ENCODE measurements at places on chromosomes 11 and 22.

DNA sequence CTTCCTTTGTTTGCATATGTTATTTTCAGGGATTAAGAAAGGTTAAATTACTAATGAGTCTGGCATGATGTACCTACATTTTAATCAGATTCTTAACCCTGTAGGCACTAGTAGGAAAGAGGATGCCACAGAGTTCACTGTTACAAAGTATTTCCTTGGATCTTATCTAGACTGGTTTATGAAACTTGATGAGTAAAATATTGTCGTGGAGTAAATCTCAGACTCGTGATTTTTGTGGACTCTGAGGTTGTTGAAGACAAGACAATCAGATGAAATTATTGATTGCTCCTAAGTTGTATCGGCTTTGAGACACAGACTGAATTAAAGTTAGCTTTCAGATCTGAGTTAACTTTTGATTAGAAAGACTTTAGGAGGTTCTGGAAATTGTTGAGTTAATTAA lies 6.0 kb downstream of the KMT2A start:
- no peak for DNase-seq

- no peak for DNase-seq
Measured at GRCh38 chr11:76801225-76801624, 18.1 kb downstream of the TSKU start.

DNA sequence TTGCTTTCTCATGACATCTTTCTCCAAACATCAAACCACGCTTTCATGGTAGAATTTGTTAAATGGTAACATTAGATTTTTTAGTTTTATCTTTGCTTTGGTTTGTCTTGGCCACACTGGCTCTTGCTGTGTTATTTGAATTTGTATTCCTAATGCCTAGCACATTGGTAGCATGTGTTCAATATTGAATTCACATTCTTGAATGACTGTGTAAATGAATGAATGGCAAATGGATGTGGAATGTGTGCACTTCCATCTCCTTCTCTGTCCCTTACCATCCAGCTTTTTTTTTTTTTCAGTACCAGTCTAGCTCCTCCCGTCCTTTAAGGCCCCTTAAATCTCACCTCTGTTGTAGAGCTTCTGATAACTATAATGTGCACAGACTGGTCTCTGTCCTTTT lies 41.2 kb downstream of the HEPHL1 start:
- DNase-seq, result no peak

GRCh38 chr11:43834286-43834685 lies 46.3 kb upstream of the ALKBH3 start:
- no peak for DNase-seq

- DNase-seq, result no peak
Measured at GRCh38 chr11:57417056-57417455, 9.9 kb downstream of the SLC43A3 start.

DNA sequence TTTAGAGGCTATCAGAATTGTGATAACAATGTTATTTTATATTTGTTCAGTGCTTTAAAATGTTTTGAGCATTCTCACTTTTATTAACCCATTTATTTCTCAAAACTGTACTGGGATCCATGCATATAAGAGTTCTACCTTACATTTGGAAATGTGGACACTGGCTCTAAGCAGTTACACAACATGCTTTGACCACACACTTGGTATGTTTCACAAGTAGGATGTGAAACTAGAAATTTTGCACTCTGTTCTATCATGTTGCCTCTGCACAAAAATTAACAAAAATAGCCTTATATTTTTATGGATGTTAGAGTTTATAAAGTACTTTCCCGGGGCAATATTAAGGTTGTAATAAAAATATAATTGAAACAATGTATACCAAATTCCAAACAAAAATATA lies 126.9 kb upstream of the CHORDC1 start:
- DNase-seq, result no peak

- no peak for DNase-seq
Measured at GRCh38 chr11:57358543-57358961, 20.4 kb downstream of the P2RX3 start.

DNA sequence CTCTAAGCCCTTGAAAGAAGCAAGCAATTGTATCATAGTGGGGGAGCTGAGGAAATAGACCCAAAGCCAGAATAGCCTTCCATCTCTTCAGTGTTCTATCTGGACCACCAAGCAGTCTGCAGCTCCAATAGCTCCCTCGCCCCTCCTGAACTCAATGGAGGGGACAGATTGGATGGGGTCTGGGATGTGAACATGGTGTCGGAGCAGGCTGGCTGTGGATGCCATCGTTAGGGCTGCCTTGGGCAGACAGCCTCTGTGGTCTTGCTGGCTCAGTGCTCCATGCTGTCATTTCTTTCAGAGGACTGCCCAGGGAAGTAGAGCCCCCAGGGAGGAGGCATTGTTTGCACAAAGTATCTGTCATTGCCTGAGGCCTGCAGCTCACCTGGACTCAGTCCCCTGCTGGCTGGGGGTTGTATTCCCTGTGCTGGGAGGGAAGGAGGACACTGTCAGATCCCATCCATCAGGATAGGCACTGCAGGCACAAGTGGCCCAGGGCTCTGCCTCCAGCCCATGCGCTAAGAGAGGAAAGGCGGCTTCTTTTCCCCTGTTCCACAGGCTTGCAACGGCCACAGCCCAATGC lies 537.7 kb downstream of the BUD13 start:
- peak; percentile 39 for DNase-seq

DNA sequence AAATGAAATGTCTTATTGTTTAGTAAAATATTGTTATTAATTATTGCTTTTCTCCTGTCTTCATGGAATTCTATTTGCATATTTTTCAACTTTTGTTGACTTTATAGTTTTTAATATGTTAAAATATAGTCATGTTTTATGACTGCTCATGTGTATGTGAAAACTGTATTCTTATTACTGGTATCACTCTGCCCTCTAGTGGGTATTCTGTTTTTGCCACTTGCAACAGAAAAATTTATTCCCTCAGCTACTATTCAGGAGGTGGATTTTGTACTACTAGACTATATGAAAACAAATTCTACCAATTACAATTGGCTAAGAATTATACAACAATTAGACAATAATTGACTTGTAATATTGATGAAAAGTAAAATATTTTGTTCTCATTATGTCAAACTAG lies 45.0 kb downstream of the OR4C6 start:
- no peak for DNase-seq

DNA sequence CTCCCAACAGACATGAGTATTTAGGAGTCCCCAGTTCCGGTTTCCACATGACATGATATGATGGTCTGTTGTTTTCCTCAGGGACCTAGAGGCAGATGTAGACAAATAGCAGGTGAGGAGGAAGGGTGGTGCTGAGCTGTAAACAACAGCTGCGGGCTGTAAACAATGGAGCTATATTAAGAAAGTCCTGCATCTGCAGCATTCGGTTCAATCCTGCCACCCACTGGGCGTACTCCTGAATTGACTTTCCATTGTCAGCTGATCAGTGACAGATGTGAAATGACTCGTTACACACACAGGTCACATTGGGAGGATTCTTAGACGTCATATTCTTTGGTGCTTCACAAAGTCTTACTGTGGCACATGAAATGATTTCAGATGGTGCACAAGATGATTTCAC lies 26.8 kb upstream of the RAG1 start:
- no peak for DNase-seq

GRCh38 chr11:80748207-80748925 lies 1307.5 kb upstream of the TENM4 start:
- DNase-seq, result no peak

- no peak for DNase-seq
Measured at GRCh38 chr11:45997599-45997998, 75.1 kb downstream of the LARGE2 start.

DNA sequence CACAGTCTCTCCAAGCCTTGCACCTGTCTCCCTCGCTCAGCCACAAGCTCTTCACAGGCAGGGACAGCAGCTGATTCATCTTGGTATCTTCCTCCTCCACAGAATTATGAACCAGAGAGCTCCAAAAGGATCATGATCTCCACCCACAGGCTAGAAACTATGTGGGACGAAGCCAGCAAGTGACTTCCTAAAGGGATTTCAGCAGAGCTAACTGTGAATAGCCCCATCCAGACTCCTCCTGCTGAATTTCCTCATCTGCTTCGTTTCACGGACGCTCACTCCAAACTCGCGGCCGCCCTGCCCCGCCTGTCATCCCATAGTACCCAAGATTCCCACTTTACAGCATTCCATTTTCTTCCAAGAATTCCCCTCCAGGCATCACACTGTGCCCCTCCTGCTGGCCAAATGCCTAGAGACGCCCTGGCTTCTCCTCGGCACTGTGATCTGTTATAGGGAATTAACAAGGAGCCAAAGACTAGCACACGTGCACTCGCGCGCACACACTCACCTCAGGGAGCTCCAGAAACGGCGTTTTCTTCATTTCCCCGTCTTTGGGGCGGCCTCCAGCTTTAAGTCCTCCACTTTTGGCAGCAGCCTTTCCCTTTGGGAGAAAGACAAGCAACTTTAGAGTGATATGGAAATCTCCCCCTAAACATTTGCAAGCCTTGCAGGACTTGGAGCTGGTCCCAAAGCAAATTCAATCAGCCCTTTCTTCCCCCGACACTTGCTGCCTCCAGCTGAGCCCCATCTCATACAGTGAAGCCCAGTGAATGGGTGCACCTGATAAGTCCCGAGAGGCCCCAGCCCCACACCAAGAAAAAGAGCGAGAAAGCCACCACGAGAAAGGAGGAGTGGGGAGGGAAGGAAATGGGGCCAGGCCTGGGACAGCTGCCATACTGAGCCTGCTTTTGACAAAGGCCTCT lies 35.5 kb downstream of the SPATA19 start:
- peak; percentile 45 for DNase-seq

- peak; percentile 50 for DNase-seq
Measured at GRCh38 chr11:105862736-105863367, 159.2 kb downstream of the MSANTD4 start.

DNA sequence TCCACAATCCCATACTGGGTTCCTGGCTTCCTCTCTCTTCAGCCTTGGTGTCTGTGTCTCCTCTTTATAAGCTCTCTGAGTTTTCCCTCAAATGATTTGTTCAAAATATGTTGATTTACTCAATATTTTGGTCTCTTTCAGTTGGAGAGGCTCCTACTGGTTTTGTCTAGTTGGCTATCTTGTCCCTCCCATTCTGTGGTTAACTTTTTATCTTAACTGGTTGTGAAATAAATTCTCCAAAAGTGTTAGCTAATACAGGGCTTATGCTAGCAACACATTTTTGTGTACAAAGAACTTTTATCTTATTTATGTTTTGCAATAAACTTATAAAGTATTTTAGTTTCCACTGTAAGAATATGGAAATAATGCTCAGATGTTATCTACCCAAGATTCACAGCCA lies 200.9 kb downstream of the AASDHPPT start:
- no peak for DNase-seq

DNA sequence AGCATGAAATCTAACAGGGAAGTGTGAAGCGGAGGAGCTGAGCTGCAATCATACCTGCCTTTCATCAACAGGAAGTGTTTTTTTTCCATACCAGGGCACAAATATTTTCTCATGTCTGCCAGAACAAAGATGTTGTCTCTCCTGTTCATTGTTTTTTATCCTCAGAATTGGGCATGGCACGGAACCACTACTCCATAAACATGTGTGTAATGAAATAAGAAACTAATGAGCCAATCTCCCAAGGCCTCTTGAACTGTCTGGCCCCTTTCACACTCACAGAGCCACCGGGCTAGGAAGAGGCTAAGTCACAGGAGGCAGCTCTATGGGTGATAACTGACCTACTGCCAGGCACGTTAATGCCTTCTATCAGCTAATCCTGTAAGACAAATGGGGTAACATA lies 124.4 kb downstream of the ETS1 start:
- DNase-seq, result no peak

DNA sequence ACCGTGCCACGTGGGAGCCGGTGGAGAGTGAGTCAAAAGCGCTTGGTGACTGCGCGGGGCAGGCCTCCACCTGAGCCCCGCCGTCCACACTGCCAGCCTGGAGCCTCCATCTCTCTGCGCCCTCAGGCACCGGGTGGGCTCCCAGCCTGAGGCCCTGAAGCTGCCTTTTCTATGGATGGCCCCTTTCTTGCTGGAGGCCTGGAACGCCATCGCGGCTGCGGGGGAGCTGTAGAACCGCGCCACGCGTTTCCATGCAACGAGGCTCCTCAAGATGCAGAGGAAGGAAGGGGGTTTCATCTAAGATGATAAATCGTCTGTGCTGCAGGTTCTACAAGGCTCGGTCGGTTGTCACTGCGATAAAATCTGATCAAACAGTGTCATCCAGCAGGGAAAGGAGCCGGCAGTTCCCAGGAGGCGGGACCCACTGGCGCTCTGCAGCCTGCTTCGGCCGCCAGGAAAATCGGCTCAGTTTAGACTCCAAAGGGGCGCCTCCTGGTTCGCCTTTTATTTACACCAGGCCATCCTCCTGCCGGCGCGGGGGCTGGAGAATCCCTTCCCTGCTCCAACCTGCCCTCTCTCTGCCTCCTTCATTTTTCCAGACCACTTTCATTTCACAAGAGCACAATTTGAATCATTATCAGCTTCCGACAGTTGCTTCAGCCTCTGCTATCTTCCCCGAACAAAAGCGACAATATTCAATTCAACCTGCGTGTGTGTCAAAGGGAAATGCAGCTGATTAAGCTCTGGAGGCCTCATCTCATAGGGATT lies 624.4 kb downstream of the BRD1 start:
- DNase-seq, result peak; percentile 5

DNA sequence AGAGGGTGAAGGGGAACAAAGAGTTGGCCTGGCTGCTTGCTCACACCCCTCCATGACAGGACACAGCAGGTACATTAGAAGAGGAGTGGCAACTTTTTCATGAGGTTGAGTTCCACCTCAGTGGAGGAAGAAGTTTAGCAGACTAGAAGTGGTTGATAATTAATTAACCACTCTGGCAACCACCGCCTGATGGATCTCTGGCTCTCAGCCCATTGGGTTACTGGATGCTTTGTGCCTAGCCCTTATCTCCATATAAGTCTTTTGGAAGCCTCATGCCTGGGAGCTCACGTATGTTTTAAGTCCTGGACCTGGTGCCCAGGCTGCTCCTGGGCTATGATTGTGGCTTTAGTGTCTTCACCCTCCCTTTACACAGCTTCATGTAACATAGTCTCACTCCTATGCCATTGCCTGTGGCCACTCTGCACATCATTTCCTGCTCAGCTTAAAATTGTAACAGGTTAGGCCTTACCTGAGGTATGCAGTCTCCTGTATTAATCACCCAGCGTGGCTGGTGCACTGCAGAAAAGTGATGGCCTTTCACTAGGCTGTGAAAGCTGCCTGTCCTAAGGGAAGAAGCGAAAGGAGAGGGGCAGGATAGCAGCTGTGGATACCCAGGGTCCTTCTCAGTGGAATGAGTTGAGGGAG lies 72.7 kb upstream of the CRTAM start:
- no peak for DNase-seq

DNA sequence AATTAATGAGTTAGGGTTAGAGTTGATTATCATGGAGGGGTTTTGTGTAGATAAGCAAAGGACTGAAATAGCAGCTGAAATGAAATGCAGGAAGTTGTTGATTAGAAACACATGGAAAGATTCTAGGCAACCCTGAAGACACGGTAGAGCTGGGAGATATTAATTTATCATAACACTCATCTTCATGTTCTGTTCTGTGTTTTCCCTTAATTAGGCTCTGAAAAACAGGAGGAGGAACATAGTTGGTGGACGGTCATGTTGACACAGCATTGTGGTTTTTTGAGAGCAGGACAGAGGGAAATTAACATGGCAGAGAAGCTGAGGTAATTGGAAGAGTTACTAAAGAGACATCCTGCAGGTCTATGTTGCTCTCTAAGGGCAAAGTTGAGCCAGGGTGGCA lies 138.8 kb upstream of the UBASH3B start:
- DNase-seq, result no peak

GRCh38 chr11:17476317-17477083 lies at the start of gene ABCC8:
Gene ABCC8, minus strand, starts transcription at chr11:17476845. Its CDS starts 69 bp downstream, at chr11:17476776.
- DNase-seq, result no peak

All from Caco-2 (cell line).